ENCODE measurements at places on chromosomes 2 and 18.

GRCh38 chr2:65037178-65037577 lies 19.0 kb upstream of the CEP68 start:
- DNase-seq = no peak

GRCh38 chr18:34222307-34223163 lies 2.2 kb downstream of the NOL4 start:
- DNase-seq = peak; percentile 68

DNA sequence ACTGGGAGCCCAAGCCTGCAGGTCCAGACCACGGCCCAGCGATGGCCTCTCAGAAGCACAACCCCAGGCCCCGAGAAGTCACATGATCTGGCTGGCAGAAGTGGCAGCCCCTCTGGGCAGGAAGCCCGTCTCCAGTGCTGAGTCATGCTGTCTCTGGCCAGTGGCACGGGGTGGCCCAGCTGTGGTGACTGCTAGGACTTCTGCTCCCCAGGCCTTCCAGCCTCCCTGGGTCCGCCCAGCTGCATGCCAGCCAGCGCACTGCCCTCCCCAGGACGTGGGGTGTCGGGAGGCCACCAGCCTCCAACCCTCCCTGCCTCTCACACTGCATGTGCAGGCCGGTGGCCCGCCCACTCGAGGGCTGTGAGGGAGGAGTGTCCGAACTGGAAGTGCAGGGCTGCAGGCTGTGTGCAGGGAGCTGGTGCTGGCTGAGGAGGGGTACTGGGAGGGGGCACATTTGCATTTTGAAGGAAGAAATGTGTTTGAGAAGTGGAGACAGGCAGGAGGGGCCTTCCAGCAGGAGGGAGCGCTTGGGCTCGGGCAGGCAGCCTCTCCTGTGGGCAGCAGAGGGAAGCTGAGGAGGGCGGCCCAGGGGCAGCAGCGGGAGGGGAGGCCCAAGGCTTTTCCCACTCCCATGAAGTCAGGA lies 17.0 kb upstream of the HPCAL1 start:
- DNase-seq = peak; percentile 78

- no peak for DNase-seq
These were observed 97.8 kb downstream of the MYT1L start for GRCh38 chr2:2233171-2233826.

DNA sequence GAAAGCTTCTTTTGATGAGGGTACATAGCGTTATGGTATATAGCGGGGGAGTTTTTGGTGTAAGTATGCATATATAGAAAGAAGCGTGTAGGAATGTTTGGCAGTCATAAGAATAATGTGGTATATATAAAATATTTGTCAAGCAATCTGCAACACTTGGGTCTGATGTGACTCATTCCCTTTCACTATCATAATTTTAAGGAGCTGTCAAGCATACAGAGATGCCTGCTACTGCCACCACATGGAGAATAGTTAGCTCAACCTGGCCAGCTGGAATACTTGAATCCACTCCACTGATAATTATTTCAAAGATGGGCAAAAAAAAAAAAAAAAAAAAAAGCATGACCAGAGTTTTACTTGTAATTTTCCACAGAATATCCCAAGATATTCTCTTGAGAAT lies 559.8 kb upstream of the REG3G start:
- no peak for DNase-seq

Measured in ELF-1 (cell line).